ENCODE measurements at places on chromosomes 1 and 21.

DNA sequence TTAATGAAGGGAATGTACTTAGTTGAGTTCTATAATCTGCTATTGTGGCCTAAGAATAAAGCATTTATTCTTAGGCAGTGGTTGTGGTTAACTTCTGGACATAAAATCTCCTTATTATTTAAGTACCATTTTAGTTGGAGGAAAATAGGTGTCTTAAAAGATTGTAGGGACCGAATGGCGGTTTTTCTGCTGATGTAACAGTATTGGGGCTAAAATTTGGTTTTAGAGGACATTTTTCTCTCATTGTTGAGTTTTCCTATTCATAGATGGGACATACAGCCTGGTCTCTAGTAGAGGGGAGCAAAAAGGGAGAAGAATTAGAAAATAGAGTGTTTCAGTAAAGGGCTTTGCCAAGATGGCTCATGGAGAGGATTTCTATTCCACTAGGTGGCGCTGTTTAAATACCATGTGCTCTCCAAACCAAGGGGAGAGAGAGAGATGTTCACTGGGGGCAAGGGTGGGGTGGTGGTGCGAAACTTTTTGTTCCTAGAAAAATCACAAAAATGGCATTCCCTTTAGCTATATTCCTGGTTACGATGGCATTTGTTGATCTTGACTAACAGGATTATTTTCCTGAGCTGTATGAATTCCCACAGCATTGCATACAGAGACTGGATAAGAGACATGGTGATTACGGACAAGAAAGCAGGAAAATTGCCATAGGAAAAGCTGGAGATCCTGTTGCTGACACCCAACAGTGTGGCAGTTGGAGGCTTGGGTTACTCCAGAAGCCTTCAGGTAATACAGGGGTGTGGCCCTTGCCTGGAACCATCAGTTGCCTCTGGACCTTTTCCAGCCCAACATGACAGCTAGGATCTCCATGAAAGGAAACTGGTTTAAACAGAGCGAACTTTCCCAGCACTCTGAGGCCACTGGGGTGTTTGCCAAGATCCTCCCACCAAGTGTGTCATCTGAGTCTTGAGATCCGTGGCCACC, 18.2 kb upstream of the FCGR2A start:
- DNase-seq, result peak; percentile 38

- no peak for DNase-seq
Observed at GRCh38 chr1:193211539-193211938, 25.1 kb upstream of the B3GALT2 start.

- no peak for DNase-seq
Observed at GRCh38 chr1:88169939-88170338, 514.1 kb upstream of the PKN2 start.

GRCh38 chr1:34918977-34919561, 10.4 kb downstream of the DLGAP3 start:
- no peak for DNase-seq

- no peak for DNase-seq
Observed at GRCh38 chr1:96714881-96715280, 6.7 kb upstream of the PTBP2 start.

DNA sequence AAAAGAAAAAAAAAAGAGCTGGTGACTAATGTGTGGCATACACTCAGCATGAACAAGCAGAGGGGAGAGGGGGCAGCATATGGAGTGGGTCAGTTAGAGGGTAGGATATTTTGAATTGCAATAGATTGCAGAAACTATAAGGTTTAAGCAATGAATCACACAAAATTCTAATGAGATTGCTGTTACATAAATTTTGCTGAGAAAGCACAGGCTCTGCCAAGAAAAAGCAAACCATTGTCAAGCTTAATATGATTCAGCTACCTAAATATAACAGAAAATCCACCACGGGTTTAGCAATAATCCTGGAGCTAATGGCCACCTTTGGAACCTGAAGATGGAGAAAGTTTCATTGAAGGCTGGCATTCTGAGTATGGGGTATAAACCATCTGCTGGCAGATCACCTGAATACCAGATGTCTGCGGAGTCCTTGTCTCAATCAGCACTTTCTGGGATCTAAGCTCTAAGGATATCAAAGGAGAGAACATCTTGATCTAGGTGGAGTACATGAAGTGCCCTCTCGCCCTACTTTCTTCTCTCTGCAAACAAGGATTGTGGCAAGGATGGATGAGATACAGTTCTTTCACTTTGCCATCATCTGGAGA, 30.3 kb upstream of the ANGPTL7 start:
- no peak for DNase-seq
